NCI-H2171 treated with DMSO at 0.1 percent for 48 hours (cell line): ENCODE measurements at places on chromosomes 11 and 22.
A peak's percentile ranks its signal among the peaks of the same experiment; 100 is the strongest.

- peak; percentile 64 for DNase-seq
Observed at GRCh38 chr22:35540595-35541253, at the start of gene RASD2. Gene RASD2 (plus strand): TSS chr22:35540831. CDS start chr22:35546810, 5,979 bp downstream.

DNA sequence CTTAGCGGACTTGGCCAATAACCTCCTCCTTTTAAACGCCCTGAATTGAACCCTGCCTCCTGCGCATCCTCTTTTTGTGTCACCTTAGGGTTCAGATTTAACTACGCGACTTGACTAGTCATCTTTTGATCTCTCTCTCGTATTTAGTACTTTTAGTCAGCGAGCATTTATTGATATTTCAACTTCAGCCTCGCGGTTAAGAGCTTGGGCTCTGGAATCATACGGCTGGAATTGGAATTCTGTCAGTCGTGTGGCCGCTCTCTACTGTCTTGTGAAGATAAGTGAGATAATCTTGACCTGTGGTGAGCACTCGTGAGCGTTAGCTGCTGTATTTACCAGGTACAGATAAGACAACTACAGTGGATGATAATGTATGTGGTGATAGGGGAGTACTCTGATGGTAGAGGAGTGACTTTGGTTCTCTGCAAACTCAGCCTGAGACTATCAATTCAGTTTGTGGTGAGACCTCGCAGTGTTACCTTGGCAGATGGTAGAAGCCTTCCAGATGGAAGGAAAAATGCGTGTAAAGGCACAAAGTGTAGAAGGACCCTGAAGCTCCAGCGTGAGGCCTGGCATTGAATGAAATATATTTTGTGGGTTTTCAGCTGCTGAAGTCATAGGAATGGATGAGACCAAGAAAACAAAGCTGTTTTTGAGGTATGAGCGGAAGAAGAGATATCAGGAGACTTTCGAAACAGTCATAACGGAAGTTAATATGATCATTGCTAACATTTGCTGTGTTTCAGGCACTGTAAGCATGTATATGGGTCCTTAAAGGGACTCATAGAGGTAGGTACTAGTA, 682 bp downstream of the ATM start:
- DNase-seq = no peak

DNA sequence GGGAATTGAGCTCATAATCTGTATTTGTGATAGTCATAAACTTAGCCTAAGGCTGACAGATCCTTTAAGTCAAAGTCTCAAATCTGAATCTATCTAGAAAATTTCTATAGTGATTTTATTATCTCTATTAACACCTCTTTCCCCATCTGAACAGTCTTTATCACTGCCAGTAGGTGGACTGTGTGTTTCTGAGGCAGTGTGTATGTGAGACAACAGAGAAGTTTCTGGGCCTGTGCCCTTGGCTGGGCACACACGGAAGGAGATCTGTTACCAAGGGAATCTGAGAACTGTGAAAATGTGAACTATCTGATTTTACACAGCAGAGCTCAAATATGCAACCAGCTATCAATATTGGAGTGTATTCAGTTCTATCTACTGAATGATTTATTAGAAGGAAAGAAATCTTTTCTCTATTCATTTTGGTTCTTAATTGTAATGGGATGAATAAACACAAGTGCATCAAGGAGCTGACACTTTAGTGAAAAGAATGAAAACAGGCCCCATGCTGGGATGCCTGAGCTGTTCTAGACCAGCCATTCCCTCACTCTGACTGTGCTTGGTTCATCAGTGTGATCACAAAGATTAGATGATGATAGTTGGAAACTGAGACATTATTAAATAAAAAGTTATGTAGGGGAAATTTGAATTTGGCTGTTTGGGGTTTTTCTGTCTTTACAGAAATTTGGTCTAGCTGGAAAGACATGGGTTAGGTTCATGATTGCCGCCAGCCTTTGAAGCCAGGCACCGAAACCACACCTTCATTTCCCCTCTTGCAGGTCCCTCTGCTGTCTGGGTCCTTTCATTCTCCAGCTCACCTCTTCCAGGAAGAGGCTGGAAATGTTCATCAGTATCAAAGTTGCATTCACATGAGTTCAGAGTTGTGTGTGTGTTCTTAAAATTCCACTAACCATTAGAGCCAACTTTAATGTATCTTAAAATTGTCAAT, 68.1 kb downstream of the LIF start:
- no peak for DNase-seq

- no peak for DNase-seq
Observed at GRCh38 chr11:6440906-6441358, at the start of gene HPX. Gene HPX (minus strand): TSS chr11:6440987. CDS start chr11:6440963, 24 bp downstream.

- peak; percentile 52 for DNase-seq
Observed at GRCh38 chr11:26150031-26150430, 181.9 kb upstream of the ANO3 start.

- DNase-seq = no peak
Observed at GRCh38 chr11:134464981-134465730, 53.1 kb upstream of the B3GAT1 start.

DNA sequence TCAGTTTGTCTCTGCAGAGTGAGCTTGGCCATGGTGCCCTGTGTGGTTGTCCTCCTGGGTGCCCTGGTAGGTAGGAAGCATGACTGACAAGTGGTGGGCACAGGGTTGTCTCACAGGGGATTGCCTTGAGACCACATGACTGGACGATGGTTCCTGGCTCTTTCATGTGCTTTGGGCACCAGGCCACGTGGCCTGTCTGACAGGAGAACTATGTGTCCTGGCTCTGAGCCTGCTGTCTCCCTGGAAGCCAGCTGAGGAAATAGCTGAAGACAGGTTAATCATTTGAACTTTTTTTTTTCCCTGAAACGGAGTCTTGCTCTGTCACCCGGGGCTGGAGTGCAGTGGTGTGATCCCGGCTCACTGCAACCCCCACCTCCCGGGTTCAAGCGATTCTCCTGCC, 93.2 kb downstream of the LDLRAD3 start:
- DNase-seq = no peak

DNA sequence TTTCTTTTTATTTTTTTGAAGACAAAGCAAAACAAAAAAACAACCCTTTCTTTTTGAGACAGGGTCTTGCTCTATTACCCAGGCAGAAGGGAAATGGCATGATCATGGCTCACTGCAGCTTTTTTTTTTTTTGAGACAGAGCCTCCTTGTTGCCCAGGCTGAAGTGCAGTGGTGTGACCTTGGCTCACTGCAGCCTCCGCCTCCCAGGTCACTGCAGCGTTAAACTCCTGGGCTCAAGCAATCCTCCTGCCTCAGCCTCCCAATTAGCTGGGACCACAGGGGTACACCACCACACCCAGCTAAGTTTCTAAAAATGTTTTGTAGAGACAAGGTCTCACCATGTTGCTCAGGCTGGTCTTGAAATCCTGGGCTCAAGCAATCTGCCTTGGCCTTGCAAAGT, 124.6 kb downstream of the ABTB2 start:
- no peak for DNase-seq

DNA sequence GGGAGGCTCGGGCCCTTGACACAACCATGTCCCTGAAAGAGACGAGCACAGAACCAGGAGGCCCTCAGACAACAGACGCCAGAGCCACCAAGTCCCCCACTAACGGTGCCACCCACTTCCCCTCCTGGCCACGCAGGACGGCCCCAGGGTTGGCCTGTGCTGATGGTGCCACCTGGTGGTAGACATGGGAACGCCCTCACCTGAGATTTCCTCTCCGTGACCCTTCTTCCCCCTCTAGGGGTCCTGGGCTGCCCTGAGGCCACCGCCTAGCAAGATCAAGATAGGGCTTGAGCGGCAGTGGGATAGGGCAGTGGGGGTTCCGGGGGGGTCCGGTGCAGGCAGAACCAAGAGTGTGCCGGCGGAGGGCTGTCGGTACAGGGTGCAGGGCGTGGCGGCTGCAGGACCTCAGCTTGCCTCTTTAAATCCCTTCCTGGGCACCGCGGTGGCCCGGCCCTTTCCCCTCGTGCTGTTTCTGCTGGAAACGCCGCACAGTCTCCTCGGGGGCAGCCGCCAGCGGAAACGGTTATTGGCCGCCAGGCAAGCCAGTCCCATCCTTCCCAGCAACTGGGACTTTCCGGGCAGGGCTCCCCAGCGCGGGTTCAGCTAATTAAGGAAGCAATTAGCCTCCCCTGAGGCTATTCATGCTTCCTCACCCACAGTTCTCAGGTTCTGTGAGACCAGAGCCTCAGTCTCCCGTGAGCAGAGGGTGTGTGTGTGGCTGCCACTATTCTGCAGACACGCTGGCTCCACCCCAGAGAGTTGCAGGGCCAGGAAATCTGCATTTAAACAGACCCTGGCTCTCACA, 5.5 kb upstream of the NFAM1 start:
- DNase-seq = peak; percentile 75

- DNase-seq = no peak
Observed at GRCh38 chr11:88484873-88485621, 147.5 kb upstream of the CTSC start.

GRCh38 chr11:45924927-45925326, 2.5 kb downstream of the LARGE2 start:
- DNase-seq = no peak

- DNase-seq = peak; percentile 40
Observed at GRCh38 chr11:31763296-31763695, 47.8 kb downstream of the PAX6 start.

DNA sequence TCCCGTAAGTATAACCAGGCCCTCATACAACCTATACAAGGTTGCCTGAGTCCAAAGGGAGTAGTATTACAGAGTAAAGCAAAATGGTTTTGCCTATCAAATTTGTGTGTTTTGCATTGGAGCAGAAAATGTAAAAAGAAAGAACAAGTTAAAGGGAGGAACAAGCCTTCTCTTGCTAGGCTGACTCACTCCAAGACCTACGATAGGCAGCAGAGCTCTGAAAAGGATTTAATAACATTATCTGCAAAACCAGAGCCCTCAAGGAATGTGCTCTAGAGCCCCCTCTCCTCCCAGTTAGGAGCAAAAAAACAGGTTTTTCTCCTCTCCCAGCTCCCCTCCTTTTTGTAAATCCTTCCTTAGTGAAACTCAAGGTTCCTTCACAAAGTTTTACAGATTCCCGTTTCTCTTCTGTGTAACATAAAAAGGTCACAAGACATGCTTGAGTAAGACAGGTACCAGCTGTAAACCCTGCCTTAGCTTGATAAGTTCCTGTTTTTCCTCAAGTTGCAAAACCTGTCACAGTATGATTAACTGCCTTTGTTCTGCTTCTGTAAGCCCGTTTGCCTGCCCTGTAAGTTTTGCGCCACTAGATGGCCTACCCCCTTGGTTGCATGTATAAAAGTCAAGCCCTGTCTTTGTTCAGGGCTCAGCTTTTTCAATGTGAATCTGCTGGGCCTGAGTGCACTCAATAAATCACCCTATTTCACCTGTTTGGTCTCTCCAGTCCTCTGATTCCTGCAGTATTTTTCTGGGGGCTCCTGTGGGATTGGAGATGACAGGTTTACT, 498.2 kb downstream of the KCNA4 start:
- no peak for DNase-seq

GRCh38 chr22:37852418-37852817, 3.2 kb downstream of the EIF3L start:
- DNase-seq = no peak

- DNase-seq = no peak
Observed at GRCh38 chr11:59423835-59424234, 2.4 kb downstream of the OR5A2 start.

DNA sequence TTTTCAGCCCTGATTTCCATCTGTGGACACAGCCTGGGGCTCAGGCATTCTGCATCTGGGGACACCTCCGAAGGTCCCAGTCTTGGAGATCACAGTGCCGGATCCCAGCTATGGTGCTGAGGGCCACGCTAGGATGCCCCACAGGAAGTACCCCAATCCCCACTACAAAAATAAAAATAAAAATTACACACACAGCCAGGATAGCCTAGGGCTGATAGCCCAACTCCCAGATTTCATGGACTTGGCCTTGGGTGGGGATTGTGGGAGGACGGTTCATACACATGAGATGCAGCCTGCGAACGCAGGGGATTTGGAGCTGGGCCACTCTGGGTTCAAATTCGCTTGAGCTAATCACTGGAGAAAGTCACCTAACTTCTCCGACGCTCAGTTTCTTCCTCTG, 237.7 kb downstream of the BUD13 start:
- no peak for DNase-seq

- no peak for DNase-seq
Observed at GRCh38 chr11:60852117-60852981, 3.4 kb downstream of the PTGDR2 start.

- DNase-seq = peak; percentile 61
Observed at GRCh38 chr11:100640646-100641045, 46.4 kb upstream of the ARHGAP42 start.

DNA sequence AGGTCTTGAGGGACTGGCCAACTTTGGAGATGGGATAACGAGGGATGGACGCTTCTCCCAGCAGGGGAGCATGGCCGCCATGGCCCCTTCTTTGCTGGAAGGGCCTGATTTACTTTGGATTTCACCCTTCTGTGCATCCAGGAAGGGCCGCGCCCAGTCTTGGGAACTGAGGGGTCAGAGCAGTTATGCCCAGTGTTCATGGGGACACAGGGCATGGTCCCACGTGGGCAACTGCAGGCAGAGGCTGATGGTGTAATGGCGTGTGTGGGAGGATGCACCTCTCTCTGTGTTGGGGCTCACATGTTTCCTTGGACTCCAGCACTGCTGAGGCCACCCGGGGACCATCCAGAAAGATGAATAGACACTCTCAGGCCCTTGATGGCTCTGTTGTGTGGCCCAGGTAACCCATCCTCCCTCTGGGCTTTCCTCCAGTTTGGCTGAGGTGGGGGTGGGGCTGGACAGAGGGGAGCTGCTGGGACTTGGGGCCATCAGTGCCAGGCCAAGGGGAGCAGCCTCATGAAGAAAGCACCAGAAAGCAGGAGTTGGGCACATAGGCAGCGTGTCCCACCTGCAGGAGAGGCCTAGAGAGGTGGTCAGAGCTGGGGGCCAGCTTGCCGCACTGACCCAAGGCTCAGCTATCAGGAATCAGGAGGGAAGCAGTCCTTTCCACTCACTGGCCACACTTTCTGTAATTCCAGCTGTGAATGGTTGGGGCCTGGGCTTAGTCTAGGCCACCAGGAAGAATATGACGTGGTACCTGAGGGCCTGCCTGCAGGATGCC, 1033.9 kb downstream of the TBC1D22A start:
- DNase-seq = no peak

GRCh38 chr11:107856981-107857517, 1.5 kb downstream of the SLC35F2 start:
- DNase-seq = no peak

DNA sequence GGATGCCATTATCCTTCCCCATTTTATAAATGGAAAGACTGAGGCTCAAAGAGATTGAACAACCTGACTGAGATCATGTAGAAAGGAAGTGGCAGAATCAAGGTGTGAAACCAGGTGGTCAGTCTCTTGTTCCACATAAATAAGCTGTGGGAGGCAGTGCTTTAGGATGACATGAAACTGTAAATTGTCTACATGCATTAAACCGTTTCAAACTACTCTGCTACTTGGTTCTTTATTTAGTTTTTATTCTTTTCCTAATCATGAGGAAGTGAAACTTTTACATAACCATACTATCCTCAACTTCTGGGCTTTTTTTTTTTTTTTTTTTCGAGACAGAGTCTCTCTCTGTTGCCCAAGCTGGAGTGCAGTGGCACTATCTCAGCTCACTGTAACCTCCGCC, 34.9 kb downstream of the CADM1 start:
- DNase-seq = no peak
